ENCODE measurements at places on chromosomes 5 and 9.

DNA sequence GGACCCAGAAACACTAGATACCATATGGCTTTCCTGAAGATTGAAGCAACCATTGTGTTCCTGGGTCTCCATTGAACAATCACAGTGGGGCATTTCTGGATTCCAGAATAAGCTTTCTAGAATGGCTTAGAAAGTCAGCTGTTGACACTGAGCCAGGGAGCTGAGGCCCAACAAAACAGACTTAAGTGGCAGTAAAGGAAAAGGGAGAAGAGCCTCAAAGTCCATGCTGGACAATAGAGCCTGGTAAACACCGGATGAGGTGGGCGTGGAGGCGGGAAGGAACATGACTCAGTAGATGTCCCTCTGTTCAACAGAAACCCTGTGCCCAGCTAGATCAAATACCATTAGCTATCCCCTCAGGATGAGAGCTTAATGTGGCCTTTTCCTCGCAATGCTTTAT is 14.8 kb downstream of the SPARC start:
- DNase-seq, result peak; percentile 80

DNA sequence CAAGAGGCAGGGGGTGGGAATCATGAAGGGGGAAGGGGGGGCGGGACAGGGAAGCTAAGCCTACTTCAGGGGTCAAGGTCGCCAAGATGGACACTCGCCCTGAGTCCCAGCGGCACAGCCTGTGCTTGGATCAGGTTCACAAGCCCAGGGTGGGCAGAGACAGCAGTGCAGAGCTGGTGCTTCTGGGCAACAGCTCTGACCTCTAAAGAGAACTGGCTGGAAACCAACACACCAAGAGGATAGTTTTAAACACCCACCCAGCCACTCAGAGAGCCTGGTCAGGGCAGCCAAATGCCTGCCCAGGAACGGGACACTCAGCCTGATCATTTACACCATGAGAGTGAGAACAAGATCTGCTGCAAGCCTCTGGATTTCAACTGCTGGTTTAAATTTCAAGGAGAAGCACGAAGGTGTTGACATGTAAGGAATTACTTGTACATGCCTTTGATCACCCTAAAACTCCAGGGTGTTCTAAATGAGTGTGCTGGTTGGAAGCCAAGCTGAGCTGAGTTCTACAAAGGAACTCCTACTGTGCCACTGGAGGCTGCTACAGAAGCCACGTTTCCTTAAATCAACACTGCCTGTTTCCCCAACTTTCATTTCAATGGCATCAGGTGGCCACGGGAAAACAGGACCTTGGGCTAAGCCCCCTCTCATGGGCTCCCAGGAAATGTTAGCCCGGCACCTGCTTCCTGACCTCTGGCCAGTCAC is 91.5 kb downstream of the TTLL11 start:
- DNase-seq, result peak; percentile 43

DNA sequence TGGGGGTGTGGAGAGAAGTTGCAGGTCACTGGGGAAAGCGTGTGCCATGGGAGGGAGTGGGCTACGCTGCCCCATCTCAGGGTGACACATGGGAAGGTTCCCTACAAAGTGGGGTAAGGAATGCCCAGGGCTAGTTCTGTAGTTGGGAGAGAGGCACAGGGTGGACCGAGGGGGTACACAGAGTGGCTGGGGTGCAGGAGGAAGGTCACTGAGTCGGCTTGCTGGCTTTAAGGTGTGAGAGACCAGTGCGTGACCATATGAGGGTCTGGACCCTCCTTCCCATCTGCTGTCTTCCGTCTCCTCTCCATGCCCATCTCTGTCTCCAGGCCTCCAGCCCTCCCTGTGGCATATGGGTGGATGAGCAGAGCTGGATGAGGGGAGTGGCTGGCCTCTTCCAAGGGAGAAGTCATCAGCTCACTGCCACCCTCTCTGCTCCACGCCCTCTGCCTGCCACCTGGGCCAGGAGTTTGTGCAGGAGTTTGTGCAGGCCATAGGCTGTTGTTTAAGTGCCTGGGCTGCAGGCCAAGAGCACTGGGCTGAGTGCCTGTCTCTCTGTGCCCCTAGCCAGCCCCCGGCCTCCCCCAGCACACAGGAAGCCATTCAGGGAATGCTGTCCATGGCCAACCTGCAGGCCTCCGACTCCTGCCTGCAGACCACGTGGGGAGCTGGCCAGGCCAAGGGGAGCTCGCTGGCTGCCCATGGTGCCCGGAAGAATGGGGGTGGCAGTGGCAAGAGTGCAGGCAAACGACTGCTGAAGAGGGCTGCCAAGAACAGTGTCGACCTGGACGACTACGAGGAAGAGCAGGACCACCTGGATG is 96.8 kb downstream of the PHF2 start:
- no peak for DNase-seq

DNA sequence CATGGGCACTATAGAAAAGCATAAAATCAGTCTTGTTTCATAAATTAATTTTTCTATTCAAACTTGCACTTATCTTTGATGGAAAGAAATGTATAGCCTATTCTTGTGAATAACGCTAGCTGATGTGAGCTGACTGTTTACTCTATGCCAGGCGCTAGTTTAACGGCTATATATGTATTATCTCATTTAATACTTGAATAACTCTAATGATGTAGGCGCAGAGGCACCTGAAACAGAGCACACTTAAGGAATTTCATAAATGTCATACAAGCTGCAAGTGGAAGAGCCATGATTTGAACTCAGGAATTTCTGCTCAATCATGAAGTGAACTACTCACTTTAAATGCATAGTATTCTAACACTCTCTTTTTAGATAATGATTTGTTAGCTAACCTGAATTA is 551.8 kb downstream of the PDE4D start:
- DNase-seq, result no peak

- no peak for DNase-seq
Observed at GRCh38 chr5:55925712-55926111, 69.1 kb downstream of the IL6ST start.

- DNase-seq, result no peak
Observed at GRCh38 chr5:169566202-169566601, 17.4 kb upstream of the SPDL1 start.

DNA sequence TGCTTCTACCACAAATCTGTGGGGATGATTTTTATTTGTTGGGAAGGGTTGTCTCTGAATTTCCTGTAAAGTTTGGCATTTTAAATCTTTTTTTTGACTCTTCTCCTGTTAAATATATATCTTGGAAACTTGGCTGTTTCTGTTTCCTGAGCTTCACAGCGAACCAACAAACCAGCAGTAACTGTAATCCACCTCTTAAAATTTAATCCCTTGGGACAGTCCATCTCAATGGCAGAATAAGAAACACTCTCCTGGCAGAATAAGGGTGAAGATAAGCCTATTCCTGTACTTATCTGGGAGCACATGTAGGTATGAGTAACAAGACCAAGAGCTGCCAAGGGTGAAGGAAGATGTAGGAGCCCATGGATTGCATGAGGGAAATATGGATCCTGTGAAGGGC is 73.1 kb upstream of the RPS23 start:
- DNase-seq, result no peak

Measured in iris pigment epithelial cell (primary cell).